ENCODE measurements at places on chromosomes 2 and 18.

GRCh38 chr2:215364157-215365155 lies 52.6 kb downstream of the ATIC start:
- no peak for DNase-seq

DNA sequence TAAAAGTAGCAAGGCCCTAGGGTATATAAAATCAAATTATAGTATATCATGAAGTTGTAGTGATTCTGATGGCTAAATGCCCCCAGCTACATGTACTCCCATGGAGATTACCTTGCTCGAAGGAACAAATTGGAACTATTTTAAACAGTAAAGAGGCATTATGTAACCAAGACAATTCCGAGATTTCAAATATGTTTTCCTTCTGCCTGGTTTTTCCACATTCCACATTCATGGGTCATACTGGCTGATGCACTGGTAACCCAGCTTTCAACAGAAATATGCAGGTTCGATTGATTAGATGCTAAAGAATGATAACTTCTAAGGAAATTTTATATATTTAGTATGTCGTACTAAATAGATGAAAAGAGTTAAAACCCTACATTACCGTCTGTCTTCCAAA lies 62.3 kb upstream of the MGAT4A start:
- no peak for DNase-seq

DNA sequence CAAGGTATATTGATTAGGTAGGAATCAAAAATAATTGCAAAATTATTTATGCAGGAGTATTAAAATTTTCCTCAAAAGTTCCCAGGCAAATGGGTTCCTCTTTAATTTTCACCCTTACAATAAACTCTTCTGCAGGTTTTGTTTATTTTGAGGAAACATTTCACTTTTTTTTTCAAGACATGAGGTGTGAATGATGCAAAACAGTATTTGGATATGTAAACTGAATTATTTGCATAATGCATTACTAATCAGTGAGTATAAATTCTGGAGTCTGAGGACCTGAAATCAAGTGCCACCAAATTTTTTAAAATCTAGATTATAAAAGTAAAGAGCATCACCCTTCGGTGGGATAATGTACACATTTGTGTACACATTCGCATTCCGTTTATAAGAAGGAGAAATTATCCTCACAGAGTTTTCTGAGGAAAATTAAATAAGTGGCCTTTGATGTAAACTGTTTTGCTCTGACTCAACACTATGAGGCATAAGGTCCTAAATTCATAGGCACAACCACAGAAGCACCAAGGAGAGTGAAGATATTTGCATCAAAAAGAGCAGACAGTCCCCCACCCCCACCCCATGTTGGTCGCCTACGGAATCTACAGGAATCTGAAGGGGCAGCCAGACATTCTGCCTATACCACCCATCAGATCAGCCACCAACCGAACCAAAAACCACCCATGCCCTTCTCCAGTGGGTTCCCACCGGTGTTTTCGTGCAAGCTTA lies 33.1 kb downstream of the BCL11A start:
- DNase-seq = no peak

DNA sequence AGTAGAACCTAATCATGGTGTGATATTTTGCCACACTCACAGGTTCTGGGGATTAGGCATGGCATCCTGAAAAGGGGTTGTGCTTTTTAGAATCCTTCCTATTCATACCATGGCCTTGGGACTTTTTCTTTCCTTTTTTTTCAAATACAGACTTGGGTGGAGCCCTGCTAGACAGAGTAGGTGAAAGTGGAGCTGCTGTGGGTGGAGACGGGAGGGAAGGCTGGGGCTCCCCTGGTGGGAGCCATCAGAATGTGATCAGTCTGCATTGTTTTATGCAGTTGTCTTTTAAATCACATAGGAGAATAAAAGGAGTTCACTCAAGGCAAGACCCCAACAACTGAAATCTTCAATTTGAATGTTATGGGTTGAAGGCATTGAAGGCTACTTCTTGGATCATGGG lies 130.2 kb downstream of the VAPA start:
- no peak for DNase-seq

DNA sequence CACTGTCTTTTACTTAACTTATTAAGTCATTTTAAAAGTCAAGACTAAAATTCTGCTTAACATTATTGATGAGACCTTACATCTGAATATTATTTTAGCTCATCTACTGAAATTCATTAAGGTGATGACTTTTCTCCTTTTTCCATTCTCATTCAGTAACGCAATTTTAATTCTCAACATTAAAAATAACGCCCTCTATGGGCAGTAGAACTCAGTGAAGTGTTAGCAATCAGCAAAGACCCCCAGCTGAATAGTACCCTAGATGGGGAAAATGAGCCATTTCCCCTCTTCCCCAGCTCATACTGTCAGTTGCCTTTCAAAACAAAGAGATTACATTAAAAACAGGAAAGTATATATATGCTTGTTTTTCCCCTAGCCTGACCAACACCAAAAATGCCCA lies 203.3 kb downstream of the NR4A2 start:
- DNase-seq = no peak

DNA sequence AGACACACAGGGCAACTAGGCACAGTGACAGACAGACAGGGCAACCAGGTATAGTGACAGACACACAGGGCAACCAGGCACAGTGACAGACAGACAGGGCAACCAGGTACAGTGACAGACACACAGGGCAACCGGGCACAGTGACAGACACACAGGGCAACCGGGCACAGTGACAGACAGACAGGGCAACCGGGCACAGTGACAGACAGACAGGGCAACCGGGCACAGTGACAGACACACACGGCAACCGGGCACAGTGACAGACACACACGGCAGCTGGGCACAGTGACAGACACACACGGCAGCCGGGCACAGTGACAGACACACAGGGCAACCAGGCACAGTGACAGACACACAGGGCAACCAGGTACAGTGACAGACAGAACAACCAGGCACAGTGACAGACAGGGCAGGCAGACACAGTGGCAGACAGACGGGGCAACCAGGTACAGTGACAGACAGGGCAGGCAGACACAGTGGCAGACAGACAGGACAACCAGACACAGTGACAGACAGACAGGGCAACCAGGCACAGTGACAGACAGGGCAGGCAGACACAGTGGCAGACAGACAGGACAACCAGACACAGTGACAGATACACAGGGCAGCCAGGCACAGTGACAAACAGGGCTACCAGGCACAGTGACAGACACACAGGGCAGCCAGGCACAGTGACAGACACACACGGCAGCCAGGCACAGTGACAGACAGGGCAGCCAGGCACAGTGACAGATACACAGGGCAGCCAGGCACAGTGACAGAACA lies 64.7 kb upstream of the RAB6C start:
- DNase-seq = no peak

DNA sequence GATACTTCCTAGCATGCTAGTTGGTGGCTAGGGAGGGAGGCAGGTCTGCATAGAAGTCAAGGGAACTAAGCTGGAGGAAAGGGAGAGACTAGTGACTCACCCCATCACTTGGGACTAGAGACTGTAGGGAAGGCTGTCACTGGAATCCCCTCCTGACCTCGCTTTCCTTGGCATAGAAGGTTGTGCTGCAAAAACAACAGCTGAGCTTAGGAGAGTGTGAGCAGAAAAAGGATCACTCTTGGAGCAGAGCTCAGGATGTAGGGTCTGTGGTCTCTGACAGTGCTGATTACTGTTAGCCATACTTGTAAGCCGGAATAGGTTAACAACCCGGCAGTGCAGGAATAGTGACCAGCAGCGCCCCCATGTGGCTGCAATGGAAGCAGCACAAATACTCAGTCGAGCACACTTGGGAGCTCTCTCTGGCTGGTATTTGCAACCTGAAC lies 66.9 kb upstream of the SMAD2 start:
- no peak for DNase-seq

GRCh38 chr2:45761635-45762034 lies 110.2 kb downstream of the PRKCE start:
- DNase-seq = no peak

DNA sequence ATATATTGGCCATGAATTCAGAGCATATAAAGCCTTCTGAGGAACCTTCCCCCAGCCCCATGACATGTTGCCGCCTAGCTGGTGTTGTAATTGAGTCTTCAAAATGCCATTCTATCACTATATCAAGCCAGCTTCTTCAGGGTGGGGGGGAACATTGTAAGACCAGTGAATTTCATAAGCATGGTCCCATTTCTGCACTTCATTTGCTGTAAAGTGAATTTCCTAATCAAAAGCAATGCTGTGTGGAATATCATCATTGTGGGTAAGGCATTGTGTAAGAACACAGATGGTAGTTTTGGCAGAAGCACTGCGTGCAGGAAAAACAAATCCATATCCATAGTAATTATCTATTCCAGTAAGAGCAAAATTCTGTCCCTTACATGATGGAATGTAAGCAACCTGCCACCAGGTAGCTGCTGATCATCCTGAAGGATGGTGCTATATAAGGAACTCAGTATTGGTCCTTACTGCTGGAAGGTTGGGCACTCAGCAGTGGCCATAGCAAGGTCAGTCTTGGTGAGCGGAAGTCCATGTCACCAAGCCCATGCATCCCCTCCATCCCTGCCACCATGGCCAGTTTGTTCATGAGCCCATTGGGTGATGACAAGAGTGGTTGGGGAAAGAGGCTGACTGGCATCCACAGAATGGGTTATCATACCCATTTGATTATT lies 159.4 kb downstream of the COPS8 start:
- no peak for DNase-seq

DNA sequence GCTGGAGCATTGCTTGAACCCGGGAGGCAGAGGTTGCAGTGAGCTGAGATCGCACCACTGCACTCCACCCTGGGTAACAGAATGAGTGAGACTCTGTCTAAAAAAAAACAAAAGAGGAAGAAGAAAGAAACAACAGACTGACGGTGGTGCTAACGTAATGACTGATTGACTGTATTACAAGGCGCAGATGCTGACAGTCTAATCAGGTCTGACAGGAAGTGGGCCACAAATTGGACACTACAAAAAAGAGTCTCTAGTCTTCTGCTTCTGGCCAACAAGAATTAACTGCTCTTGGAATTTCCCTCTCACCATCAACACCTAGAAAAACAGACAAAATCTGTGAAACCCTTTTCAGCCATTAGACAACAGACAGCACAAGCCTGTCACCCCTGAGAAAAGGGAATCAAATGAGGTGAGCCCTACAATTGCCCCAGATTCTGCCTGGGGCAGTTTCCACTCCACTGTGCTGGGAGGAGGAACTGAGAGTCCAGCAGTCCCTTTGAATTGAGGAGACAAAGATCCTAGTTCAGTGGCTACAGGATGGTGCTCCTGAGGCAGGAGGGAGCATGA lies 43.3 kb downstream of the SNED1 start:
- DNase-seq = no peak

DNA sequence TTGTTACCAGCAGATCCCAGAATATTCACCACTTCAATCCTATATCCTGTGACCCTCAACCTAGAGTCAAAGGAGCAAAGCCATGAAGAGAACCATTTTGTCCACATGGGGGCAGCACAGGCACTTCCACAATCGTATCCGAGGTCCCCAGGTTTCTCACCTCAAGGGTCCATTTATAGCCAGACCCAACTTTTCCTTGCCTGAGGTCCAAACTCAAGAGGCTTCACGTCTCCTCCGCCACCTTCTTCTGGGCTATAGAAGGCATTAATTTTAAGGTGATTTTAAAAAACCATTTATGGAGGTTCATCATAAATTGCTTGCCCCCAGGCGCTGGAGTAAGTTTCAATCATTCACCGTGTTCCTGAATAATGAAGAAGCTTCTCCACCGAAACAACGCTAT lies 111.6 kb upstream of the NABP1 start:
- DNase-seq = peak; percentile 59

DNA sequence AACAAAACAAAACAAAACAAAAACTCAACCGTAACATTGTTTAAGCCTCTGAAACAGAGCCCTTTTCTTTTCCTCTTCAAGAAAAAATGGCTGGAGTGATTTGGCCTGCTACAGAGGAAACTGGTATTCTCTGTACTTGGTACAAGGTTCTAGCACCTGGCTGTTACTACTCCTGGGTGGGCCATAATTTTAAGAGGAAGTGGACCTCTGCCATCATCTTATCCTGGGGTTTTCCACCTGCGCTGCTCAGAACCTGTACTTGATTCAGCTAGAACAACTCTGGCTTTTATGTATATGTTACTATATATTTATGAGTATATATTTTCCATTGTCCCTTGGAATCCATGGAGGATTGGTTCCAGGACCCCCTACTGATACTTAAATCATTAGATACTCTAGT lies 22.5 kb downstream of the SRSF7 start:
- DNase-seq = no peak

GRCh38 chr2:120587279-120587996 lies 148.2 kb upstream of the GLI2 start:
- DNase-seq = no peak

DNA sequence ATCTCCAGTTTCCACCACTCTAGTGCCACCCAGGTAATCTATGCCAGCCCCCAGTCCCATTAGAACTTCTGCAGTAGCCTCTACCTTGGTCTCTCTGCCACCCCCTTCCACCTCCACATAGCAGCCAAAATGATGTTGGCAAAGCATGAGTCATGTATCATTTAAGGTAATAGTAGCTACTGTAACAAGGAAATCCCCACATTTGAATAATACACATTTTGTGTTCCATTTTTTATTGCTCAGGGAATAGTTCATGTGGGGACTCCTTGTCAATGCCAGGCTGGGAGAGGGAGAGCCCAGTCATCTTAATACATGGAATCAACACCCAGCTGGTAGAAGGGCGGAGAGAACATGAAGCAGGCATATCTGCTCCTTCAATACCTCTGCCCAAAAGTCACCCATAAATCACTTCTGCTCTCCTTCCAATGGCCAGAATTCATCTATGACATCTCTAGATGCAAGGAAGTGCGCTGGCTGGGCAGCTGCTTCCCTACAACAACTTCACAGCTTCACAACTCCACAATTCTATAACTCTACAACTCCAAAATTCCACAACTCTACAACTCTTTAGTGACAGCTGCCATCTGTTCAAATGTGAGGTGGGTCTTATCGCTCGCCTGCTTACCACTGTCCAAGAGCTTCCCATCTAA lies 70.6 kb upstream of the GLS start:
- DNase-seq = no peak

Measured in lower lobe of right lung (tissue), 2 donors.